Activated CD8-positive, alpha-beta T cell treated with anti-CD3 and anti-CD28 coated beads, Interleukin-2, amount 10 ng/mL, durations not matched to agents 7 days and 5 days (primary cell): ENCODE measurements at places on chromosomes 1 and 21.

DNA sequence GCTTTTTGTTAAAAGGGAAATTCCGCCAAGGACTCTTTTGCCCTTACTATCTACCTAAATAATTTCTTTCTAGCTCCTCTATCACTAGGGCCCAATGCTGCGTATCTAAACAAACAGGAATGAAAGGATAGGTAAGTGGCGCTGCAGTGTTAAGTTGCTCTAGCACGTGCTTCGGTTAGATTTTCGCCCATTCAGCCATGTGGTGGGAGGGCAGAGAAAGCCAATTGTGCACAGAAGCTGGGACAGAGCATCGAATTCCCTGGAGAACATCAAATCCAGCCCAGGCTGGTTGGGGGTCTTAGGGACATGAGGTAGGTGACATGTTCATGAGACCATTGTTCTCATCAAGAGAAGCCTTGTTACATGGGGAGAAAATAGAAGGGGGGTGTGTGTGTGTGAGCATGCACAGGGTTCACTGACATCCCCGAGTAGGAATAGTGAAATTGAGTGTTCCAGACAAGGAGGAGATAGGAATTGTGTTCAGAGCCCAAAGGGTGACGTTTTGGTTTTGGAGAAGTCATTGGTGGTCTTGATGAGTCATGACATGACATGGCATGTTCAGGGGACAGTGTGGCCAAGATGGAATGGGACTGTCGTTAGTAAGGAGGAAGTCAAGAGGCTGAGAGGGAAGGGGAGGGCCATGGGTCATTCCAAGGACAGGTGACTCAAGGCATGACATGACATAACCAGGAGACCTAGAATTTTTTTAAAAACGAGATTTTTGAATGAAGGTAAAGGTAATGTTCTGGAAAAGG lies 107.1 kb downstream of the TLR5 start:
- DNase-seq, result no peak

GRCh38 chr1:205939690-205940330 lies 3.4 kb downstream of the SLC26A9 start:
- DNase-seq, result no peak

- no peak for DNase-seq
Measured at GRCh38 chr1:156766298-156767100, 836 bp upstream of the PRCC start.

- DNase-seq, result no peak
Measured at GRCh38 chr1:230459465-230459864, 33.3 kb upstream of the PGBD5 start.

- DNase-seq, result no peak
Measured at GRCh38 chr1:91502672-91503184, 2.1 kb downstream of the CDC7 start.

GRCh38 chr1:157230500-157230899 lies 92.3 kb upstream of the ETV3 start:
- no peak for DNase-seq

DNA sequence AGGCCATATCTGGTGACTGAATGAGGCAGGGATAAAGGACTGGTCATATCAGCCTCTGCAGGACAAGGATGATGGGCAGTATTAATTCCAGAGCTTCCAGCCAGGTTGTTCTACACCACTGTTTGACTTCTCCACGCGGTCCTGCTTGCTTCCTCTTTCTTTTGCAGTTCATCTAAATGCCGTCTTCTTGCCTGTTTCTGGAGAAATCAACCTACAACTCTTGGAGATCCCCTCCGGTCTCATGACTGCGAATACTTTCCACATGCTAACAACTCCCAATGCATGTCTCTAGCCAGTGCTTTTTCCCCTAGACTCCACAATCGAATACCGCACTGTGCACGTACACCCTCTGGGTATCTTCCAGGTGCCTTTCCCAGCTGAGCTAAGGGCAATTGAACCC lies 14.1 kb upstream of the TIAM1 start:
- no peak for DNase-seq

GRCh38 chr1:168390271-168390670 lies 109.6 kb downstream of the TBX19 start:
- no peak for DNase-seq

GRCh38 chr21:26958788-26959187 lies 8.1 kb downstream of the ADAMTS5 start:
- no peak for DNase-seq

- no peak for DNase-seq
Measured at GRCh38 chr21:42265231-42265812, 46.4 kb downstream of the ABCG1 start.

DNA sequence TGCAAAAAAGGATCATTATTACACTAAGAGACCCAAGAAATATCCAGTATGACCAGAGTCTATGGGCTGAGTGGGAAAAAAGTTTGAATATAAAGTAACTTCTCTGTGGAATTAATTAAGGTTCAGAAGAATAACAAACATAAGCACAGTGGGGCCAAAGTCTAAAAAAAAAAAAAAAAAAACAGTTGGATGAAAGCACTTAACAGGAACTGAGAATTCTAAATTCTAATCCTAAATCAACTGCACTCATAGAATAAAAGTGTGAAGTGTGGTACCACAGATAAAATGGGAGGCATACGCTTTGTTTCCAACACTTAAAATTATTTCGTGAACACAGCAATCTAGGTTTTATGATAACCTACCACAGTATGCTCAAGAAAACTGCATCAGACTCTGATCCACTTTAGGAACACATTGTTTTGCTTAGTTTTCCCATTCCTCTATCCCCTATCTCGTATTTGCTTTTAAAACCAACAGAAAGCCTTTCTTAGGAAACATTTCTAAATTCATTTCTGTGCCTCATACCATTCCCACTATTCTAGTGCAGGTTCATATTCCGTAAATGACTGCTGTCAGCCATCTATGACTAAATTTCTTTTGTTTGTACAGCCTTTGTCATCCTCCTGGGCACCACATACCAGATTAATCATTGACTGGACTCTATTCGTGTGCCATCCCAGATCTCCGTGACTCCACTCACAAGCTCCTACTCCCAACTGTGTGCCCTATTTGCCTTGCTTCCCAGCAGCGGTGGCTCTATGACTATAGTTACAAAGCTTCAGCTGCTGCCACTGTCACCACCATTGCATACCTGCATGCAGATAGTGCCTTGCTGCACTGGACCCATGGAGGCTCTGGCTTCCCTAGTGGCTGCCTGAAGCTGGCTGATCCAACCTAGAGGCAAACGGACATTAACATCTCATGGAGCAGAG lies 24.9 kb downstream of the CHML start:
- no peak for DNase-seq

GRCh38 chr1:60942291-60942690 lies 140.1 kb upstream of the NFIA start:
- no peak for DNase-seq

- no peak for DNase-seq
Measured at GRCh38 chr1:116476321-116476720, 94.5 kb downstream of the CD58 start.

- no peak for DNase-seq
Measured at GRCh38 chr1:1425753-1426495, 4.8 kb upstream of the ANKRD65 start.

- no peak for DNase-seq
Measured at GRCh38 chr1:228164561-228165371, 838 bp upstream of the IBA57 start.

DNA sequence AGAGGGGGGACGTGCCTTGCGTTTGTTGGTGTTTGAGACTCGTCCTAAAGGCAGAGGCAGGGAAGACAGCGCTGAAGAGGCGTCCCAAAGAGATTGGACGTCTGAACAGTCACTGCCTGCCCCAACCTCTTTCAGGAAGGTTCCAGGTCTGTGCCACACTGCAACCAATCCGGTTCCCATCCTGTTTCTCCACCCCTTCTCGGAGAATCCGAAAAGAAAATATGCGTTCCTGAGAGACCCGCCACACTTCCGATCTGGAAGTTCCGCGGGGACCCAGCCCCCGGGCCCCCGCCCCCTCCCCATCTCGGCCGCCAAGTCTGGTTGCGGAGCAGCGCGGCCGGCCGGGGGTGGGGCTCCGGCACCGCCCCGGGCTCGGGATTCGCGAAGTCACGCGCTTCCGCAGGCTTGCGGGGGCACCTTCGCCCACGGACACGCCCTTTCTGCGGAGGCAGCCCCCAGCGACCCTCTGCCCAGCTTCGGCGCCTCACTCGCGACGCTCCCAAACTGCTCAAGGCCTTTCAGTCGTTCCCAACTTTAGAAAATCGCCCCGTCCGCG lies 124.5 kb upstream of the DPYD start:
- peak; percentile 22 for DNase-seq
